ENCODE measurements at places on chromosomes 2 and 18.

GRCh38 chr2:226478109-226478809 is 321.4 kb downstream of the IRS1 start:
- DNase-seq = peak; percentile 83

- DNase-seq = no peak
Observed at GRCh38 chr2:190119923-190120590, 57.5 kb upstream of the MSTN start.

DNA sequence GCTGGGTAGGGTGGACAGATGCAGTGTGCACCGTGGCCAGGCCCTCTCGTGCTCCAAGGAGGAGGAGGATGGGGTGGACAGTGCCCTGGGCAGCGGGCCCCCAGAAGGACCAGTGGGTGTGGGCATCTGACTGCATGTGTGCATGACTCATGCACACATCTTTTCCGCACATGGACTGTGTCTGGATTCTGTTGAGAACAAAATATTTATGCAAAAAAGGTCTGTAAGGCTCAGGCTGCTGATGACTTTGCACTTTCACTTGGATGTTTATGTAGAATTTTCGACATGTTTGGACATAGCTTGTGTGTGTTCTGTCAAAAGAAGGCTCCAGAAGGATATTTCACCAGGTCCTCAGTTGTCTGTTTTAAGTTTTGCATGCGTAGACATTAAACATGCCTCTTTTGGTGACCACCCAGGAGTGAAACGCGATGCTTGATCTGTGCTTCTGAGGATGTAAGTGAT is 45.6 kb downstream of the MTCL1 start:
- DNase-seq = peak; percentile 81

DNA sequence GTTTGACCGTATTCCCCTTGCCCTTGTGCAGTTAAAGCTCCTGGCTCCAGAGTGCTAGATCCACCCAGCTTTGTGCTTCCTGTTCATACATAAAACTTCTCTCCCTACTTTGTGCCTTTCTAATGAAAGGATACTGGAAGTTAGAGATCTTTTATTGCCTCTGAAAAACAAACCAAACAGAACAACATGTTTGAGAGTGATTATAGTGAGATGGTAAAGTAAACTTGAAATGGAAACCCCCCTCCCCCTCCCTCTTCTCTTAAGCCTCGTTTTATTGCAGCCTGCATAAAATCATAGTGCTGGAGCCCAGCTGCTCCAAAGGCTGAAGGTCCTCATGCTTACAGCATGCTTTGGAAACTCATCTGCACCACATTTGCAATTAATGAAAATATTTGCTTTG is 125.1 kb downstream of the TANC1 start:
- DNase-seq = no peak

DNA sequence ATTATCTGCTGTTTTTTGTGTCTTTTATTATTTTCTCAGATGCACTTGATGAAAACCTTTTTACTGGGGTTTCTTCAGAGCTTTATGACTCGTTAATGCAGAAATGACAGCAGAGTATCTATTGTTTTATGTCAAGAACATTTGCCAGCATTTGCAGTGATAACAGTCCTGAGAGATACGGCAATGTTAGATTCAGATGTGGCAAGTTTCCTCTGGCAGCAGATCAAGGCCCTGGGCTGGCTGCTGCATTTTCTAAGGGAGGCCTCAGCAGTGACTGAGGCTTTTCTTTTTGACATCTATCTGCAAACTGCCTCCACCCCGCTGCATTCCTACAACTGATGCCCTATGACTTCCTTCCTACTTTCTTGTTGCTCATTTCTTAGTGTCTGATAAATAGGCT is 40.2 kb downstream of the EFEMP1 start:
- no peak for DNase-seq

DNA sequence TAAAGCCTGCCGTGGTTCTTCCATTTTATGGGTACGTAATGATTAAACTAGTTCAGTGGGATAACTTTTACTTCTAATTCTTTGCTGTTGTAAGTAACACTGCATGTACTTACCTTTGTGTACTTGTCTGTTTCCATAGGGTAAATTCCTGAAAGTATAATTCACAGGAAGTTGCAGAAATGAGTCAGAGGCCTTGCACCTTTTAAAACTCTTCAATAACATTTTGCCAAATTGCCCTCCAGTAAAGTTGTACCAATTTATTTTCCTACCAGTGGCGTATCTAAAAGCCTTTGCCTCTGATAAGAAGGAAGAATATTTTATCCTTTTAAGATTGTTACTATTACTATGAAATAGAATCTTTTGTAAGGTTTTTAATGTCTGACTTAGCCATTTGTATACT is 65.1 kb downstream of the CAB39 start:
- DNase-seq = no peak

GRCh38 chr2:10469955-10470608 is 22.0 kb upstream of the ODC1 start:
- DNase-seq = no peak

- DNase-seq = no peak
Observed at GRCh38 chr2:208982831-208983230, 441.0 kb upstream of the MAP2 start.

GRCh38 chr2:187552828-187553681 is 1.2 kb downstream of the TFPI start:
- peak; percentile 52 for DNase-seq

All from non-pigmented ciliary epithelial cell (primary cell).